ENCODE measurements at places on chromosomes 5 and 9. TPM values are rescaled to one million over a fixed set of nuclear protein-coding genes. Genes with fewer than 3 reads are reported as not detected.

DNA sequence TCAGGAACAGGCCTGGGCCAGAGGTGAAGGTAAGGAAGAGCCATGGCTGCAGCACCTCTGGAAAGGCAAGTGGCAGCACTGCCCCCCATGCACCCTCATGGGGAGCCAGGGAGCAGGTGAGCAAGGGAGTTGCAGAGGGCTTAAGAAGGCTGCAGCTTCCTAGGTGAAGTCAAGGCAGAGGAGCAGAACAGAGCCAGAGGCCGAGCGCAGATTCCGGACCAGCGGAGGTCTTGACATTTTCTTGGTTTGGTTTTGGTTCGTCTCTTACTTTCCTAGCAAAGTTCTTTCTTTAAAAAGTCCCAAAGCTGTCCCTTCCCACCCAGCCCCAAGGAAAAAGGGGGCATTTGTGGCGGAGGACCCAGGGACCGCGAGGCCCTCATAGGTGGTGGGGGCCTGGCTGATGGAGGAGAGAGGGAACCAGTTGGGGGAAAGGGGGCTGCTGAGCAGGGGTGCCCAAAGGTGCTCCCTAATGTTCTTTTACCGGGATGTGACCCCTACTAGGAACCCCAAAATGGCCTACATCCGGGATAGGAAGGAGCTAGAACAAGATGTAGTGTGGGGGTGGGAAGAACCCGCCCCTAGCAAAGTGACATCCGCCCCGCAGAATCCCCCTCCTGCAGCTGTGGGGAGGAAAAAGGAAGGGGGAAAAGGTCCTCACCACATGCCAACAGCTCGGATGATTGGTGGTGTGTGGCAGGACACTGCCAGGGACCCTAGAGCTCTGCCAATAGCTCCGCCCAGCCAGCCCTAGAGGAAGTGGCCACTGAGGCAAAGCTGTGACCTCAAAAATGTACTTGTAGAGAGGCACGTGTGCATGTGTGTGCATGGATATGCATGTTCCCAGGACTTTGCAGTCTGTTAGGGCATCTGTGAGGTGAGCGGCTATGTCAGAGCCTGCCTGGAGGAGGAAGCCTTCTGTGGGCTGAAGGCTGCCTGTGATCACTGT lies 914 bp upstream of the CD72 start:
- DNase-seq: no peak

DNA sequence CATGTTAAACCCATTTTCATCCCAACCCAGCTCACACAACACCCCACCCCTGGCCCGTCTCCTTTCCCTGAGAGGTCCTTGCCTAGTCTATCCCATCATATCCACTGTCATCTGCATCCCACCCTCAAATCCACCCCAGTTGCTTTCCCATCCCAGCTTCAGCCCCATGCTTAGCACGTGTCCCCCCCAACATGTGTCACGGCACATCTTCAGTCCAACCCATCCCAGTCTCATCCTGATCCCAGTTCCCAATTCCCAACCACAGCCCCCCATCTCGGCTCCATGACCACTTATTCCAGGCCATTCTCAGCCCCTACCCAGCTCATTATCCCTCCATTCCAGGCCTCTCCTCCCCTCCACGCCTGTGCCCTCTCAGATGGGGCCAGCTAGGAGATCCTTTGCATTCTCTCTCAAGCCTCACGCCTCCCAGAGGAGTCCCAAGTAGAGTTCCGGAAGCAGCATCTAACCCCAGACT lies 605 bp upstream of the DBN1 start:
- no peak for DNase-seq

DNA sequence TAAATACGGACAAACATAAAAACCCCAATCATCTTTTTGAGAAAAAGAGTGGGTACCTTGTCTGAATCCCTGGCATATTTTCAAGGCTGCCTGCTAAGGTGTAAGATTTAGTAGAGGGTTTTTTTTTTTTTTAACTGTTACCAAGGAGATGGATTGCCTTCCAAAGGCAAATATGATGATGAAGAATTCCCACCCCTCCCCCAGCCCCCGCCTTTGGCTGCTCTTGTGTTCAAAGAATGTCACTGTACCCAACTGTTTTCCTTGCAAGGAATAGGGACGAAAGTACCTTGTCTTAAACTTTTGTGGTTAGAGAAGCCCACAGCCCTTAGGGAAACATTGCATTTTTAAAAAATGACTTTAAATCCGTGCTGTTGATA lies 31.3 kb downstream of the ARHGAP26 start:
- DNase-seq: no peak

- DNase-seq: no peak
These were observed 162.7 kb downstream of the ZNF608 start for GRCh38 chr5:124583469-124584350.

- no peak for DNase-seq
These were observed 1977.7 kb upstream of the CDH9 start for GRCh38 chr5:29016067-29016466.

DNA sequence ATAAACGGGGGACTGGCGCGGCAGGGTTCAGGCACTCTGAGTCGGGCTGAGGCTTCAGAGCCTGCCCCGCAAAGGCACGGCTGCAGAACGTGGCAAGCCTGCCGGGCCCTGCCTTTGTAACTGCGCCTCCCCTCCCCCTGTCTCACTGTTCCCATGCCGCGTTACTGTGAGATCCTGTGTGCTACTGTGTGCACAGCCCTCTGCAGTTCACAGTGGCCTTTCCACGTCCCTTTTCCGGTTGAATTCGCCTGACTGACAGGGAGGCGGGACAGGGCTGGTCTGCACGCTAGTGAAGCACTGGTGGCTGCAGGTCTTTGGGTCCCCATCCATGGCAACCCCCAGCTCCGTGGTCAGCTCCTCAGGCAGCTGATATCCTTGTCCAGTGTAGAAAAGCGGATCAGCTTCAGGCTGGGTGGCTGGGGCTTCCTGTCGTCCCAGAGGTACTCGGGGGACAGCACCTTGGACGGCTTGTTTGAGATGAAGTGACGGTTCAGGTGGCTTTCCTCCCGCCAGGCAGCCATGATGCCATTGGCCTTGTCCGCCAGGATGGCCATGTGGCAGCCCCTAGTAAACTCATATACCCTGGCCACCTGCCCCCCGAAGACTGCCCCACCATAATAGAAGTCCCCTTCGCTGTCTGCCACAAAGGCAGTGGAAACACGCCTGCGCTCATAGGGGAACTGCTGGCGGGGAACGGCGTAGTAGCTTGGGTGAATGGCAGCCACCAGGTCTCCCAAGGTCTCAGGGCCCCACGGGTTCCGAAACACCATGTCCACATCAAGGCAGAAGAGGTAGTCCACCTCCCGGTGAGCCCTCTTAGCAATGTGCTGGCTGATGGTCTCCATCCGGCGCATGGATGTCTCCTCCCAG lies 10.3 kb downstream of the GBGT1 start:
- no peak for DNase-seq

The SLC1A1 gene
- total RNA-seq: 0.46 TPM

The CCDC192 gene
- total RNA-seq: not detected

The APBB3 gene
- 53.9 TPM for total RNA-seq

The PHF24 gene
- total RNA-seq: not detected

Measured in T-cell (primary cell).